GM13977 (cell line): ENCODE measurements at places on chromosomes 6 and 20.

DNA sequence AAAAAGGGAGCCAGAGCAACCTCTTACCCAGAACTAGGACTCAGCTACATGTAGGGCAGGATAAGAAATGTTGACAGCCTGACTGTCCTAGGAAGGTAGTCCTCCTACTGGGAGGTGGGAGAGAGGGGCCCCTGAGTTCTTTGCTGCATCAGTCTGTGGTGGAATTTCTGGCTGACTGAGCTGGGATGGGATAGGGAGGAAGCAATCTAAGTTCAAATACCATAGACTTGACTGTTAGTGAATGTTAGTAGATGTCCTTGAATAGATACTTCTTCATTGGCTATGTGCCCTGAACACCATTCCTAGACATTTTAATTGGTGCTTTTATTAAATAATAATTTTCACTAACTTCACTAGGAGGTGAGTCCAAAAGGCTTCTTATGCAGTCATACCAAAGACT is 1343.6 kb upstream of the CITED2 start:
- no peak for DNase-seq

DNA sequence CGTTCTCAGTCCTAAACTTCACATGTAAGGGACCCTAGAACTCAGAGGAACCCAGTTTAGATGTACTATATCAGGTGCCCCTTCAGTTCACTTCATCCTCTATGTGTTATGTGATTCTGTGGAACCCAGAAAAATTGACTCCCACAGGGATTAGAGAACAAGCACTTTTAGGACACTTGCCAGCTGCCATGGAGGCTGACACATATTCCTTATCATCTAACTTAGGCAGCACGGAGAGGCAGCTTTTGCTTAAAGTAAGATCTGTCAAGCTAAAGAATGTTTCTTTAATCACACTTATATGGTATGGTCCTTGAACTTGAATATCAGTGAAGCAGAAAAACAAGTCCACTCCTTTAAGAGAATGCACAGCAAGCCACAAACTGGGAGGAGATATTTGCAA is 701.5 kb upstream of the ID4 start:
- DNase-seq = no peak

- no peak for DNase-seq
Measured at GRCh38 chr6:3088446-3088845, 20.2 kb downstream of the RIPK1 start.

DNA sequence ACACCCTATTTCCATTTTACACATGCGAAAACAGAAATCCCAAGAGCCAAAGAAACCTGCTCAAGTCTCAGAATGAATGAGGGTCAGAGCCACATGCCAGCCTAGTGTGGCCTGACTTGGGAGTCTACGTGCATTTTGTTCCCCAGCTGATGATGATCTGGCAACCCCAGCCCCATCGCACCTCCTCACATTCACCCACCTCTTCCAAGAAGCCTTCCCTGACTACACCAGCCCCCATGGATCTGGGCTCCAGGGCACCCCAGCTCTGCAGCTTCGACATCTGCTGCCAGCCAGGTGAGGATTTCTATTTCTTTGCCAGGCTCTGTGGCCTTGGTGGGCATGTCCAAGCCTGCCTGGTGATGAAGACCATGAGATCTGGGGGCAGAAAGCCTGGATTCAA is 41.0 kb downstream of the ANGPT4 start:
- no peak for DNase-seq

DNA sequence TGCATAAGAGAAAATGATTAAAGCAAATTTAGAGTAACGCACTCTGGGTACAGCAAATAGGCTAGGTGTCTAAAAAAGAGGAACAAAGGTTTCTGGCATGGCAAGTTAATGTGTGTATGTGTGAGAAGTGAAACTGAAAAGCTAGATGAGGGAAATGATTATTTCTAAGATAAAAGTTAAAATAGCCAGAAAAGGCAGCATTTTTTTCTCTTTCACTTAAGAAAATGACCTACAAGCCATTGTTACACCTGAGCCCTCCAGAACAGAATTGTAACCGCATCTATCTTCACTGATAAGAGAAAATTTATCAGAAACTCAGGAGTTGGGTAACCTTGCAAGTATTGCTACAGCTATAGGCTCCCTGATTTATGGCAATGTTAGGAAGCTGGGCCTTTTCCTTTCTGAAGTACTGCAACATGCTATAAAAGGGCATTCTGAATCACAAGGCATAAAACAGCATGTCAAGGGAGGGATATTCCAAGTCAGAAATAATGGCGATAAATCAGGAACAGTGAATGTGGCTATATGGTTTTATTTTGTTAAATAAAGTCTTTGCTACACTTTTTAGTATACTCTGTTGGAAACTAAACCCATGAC is 395.3 kb downstream of the TBC1D32 start:
- DNase-seq = peak; percentile 52

DNA sequence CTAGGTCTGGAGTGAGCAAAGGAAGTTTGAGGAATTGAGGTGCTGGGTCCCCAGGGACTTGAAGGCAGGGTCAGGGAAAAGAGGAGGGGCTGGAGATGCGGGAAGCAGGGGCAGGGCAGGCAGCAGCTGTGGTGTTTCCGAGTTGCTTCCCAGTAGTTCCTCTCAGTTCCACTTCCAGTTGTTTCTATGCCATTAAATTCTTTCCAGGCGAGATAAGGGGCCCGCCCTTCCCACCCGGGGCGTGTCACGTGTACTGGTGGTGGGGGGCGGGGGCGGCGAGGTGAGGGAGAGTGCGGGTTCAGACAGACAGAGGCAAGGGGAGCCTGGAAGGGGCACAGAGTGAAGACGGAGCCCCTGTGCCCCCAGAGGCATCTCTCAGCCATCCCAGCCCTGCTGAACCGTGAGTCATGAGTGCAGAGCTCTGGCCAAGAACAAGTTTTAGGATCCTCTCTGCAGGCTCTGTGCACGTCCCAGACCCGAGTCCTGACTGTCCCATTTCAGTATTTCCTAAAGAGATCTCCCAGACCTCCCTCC is 977 bp downstream of the TNXB start:
- no peak for DNase-seq

DNA sequence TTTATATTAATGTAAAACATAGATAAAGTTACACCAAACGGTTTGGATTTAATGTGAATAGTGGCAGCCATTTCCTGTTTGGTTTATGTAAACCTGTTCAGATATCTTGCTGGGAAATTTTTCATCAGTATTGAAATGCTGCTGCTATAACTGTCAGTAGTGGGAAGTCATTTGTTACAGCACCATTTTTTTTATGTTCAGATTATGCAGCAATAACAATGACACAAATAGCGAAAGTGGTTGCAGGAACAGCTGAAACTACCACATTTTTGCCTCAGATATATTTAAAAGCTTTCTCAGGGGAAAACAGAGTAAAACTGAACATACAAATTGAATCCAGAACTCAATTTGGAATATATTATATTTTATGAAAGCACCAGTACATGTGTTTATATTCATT is 128.8 kb upstream of the SIM1 start:
- DNase-seq = no peak

GRCh38 chr6:130147111-130147510 is 75.6 kb downstream of the SAMD3 start:
- DNase-seq = no peak

GRCh38 chr6:107691062-107691751 is 132.9 kb downstream of the SCML4 start:
- no peak for DNase-seq

DNA sequence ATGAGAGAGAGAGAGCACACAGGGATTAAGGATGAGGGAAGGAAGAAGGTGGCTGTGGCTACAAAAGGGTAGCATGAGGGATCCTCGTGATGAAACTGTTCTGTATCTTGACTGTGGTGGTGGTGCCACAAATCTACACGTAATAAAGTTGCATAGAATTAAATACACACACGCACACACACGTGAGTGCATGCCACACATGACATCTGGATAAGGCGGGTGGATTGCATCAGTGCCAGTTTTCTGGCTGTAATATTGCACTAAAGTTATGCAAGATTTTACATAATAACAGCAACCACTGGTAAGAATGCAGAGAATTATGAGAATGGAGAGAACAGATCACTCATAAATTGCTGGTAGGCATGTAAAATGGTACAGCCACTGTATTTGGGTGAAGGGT is 16.9 kb upstream of the STK35 start:
- no peak for DNase-seq

DNA sequence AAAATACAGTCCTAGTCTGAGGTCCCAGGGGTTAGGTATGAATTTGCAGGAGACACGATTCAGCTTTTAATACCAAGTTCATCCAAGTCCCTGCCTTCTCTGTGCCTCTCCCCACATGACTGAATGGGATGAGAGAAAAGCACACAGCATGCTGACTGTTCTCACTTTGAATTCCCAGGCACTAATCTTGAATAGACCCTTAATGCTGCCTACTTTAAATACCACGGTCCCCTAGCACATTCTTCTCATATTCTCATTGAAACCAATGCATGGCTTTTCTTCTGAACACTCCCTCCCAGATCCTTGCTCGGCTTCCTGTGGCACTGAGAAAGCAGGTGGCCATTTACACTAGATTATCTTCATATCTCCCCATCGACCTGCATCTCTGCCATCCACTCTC is 30.1 kb upstream of the SCAF8 start:
- DNase-seq = no peak

DNA sequence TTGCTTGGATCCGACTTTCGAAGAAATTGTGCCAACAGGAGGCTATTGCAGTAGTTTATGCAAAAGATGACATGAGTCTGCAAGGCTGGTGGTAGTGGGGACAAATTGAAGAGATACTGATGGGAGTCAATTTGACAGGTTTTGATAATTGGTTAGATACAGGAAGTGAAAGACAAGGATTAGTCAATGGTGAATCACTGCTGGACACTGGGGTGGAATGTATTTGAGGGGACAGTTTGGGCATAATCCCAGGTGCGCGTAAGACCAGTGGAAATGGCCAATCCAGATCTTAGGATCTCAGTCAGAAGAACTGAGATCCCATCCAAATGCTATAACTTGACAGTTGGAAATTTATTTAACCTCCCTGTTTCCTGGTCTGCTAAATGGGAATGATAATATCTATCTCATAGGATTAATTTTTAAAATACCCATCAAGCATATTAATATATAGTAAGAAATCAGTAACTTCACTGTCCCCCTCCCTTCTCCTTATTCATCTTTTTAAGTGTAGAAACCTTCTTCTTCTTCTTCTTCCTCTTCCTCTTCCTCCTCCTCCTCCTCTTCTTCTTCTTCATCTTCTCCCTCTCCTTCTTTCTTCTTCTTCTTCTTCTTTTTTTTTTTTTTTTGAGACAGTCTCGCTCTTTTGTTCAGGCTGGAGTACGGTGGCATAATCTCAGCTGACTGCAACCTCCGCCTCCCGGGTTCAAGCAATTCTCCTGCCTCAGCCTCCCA is 30.9 kb upstream of the ERVFRD-1 start:
- DNase-seq = no peak

DNA sequence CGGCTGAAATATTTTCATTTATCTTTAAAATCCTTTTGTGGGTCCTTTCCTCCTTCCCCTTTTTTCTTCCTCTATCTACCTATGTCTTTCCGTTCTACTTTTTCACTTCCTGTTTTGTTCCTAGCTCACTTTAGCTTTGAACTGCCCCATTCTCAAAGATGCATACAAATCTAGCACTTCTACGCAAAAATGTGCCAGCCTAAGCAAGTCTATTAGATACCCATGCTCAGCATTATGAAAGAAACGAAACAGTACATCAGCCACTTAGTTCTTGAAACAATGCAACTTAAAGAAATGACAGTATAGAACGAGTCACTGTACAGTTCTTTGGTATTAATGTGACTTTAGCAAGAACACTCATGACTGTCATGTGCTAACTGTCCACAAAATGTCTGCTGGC is 47.3 kb upstream of the MARCKS start:
- peak; percentile 21 for DNase-seq

GRCh38 chr6:6689400-6690143 is 101.1 kb downstream of the LY86 start:
- DNase-seq = no peak

GRCh38 chr20:64005394-64005793 is 24.5 kb downstream of the PRPF6 start:
- no peak for DNase-seq

- DNase-seq = no peak
Measured at GRCh38 chr6:107740496-107741190, 83.5 kb downstream of the SCML4 start.

GRCh38 chr20:54468082-54468481 is 7.3 kb upstream of the DOK5 start:
- no peak for DNase-seq

DNA sequence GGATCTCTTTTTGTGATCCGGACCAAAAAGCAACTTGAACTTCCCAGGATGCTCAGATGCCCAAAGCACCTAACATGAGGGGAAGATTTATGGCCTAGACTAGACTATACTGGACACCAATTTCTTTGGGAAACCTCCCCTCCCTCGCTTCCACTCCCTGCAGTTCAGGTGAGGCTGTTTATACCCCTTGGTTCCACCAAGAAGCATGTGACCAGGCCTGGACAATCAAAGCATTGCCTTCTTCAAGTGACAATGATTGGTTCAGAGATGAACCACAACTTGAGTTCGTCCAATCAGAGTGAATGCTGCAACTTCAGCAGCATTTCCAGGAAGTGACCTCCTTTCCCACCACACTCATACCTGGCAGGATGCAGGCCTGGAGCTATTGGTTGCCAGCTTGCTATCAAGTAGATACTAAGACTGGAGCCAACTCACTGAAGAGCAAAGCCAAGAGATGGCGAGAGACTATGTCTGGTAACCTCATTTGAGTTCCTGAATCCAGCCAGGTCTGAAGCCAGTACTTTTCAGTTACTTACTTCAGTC is 45.6 kb upstream of the SLC9A8 start:
- no peak for DNase-seq

DNA sequence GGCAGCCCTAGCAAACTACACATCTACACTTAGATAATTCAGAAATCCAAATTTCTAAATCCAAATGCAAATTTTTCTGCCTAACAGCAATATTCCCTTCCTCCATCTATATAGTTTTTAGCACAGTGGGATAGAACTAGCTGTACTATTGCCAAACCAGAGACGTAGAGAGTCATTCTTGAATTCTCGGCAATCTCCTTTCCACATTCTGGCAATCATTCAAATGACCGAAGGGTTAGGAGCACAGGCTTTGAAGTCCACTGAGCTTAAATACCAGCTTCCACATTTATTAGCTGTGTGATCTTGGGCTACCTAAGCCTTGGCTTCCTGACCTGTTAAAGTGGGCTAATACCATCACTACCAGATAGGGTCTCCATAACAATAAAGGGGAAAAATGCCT is 3.1 kb upstream of the RPS12 start:
- DNase-seq = no peak

- no peak for DNase-seq
Measured at GRCh38 chr20:1809131-1809572, 86.1 kb upstream of the SIRPA start.

- no peak for DNase-seq
Measured at GRCh38 chr6:2547355-2547754, 203.4 kb downstream of the MYLK4 start.

- no peak for DNase-seq
Measured at GRCh38 chr6:125363039-125363823, 61.5 kb upstream of the HDDC2 start.

DNA sequence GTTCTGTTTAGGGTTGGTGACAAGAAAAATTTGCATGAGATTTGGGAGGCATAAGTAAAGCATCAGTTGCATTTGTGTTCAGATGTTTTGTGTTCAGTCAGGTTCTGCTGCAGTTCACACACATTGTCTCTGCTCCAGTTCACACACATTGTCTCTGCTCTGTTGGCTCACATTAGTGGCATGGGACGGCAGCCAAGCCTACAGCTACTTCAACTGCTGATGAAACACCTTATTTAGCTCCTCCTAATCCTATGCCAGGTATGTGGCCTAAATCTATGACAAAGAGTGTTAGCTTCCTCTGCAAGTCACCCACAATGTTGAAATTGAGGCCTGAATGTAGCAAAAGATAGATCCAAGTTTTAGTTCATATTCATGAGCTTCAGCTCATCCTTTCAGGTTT is 278.1 kb upstream of the SYNCRIP start:
- DNase-seq = no peak
